SK-MEL-5 (cell line): ENCODE measurements at places on chromosomes 1 and 21.
A peak's percentile ranks its signal among the peaks of the same experiment; 100 is the strongest.

DNA sequence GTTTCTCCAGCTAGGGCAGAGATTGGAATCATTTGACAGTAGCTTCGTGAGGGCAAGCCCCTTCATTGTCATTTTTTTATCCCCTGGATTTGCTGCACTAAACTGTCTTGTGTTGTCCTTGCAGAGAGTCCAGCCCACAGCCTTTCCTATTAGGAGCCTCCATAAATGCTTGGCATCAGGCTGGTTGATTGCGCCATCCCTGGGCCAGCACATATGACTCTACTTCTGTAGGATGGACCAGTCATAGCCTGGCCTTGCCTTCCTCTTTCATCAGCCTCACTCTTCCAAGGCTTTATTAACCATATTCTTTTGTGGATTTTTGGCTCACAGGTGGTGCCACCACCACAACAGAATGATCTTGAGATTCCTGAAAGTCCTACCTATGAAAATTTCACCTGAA, 31.4 kb downstream of the LY9 start:
- no peak for DNase-seq

DNA sequence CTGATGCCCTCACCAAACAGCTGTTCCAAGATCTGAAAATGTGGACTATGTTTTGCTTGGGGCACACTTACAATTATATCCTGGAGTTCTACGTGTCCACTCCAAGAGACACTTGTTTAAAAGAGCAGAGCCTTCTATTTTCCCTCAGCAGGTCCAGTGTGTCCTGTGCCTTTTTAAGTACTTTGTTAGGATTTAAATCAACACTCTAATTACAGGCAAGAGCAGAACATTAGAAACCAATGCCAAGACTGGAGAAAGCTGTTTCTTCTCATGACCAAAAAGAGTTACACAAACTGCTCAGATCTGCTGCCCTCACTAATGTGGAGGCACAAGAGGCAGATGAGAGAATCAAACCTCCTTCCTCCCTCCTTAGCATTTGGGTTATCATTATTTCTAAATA, 452.9 kb downstream of the LMO4 start:
- no peak for DNase-seq

GRCh38 chr1:8263791-8264190, 54.1 kb upstream of the SLC45A1 start:
- DNase-seq, result no peak

DNA sequence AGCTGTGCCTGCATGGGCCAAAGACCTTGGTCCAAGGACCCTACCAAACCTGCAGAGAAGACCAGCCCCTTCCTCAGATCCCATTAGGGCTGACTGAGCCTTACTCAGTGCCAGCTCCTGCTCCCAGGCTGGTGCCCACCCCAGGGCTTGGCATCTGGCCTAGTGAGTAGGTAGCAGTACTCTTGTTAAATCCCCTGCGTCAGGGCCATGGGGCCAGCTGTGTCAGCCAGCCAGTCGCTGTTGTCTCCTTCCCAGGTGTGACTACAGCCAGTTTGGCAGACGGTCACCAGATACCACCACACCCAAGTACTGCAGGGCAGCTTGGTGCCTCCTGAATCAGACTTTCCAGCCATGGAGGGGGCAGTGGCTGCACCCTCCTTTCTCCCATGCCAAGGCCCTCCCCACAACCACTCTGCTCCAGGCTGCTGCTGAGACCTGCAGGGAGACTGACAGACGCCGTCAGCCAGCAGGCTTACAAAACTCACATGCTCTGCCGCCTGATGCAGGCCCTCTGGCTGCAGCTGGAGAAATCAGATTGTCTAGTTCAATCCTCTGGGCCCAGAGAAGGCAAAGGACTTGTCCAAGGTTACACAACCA, 3.0 kb downstream of the TENT5B start:
- peak; percentile 59 for DNase-seq

DNA sequence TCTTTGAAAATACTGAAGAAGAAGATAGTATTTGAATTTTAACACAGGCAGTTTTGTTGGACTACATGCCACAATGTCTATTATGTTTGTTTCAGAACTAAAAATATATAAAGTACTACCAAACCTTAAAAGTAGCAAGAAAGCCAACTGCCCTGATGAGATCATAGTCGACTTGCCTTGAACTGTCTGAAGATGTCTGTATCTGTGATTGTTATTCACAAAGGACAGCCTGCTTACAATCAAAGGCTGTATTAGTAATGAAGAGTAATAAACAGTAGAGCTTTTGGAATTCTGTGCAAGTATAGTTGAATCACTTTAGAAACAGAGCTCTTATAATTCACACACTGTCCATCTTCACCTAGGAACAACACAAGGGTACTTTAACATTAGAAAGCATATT, 228.3 kb downstream of the NCAM2 start:
- DNase-seq, result no peak

GRCh38 chr1:5814046-5814619, 178.1 kb downstream of the NPHP4 start:
- DNase-seq, result no peak

DNA sequence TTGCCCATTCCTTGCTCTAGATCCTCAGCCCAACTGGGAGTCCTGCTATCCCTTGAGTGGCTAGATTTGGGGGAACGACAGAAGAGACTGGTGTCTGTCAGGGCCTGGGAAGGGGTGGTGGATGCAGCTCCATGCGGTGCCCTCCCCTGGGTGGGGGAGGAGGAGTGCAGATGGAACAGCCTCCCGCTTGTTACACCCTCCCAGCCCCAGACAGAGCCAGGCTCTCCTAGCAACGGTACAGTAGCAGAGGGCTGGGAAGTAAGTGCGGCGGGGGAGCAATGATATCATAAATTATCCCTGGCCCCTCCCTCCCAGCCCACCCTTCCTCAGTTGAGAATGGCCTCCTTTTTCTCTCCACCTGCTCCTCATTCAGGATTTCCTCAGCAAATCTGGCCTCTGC, 37.2 kb downstream of the RHBG start:
- no peak for DNase-seq

DNA sequence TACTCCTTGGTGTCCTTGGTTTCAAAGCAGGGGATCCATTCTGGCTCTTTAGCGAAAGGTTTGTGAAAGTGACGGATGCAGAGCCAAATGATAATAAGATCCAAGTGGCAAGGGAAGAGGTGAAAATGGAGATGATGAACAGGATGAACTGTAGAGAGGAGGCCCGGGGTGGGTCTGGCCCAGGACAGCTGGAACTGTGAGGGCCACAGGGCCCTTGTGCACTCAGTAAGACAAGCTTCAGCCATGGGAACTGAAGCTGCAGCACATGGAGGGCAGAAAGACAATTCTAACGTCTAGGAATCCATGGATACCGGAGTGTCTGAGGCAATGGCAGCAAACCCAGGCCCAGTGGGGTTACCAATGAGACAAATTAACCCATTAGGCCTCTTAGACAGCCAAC, 4.8 kb downstream of the KCNA2 start:
- no peak for DNase-seq

- peak; percentile 75 for DNase-seq
Observed at GRCh38 chr1:51519048-51519864, at the start of gene EPS15. Gene EPS15 (minus strand): TSS chr1:51519266. CDS start chr1:51519231, 35 bp downstream.

DNA sequence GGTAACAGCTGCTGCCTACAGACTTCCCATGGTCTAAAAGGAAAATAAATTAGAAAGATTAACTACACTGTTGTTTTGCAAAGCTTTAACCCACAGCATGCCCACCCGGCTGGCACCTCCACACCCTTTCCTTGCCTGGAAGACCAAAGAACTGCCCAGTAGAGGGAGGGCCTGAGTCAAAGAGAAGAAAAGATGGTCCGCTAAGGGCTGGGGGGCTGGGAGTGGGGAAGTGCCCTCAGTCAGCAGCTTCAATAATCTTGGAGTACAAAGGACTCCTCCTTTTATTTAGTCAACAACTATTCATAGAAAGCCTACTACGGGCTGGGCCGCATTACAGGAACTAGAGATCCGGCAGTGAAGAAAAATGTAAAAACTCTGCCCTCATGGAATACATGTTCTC, 40.6 kb downstream of the ERI3 start:
- peak; percentile 22 for DNase-seq

- no peak for DNase-seq
Observed at GRCh38 chr1:227295609-227296008, 22.7 kb downstream of the CDC42BPA start.

DNA sequence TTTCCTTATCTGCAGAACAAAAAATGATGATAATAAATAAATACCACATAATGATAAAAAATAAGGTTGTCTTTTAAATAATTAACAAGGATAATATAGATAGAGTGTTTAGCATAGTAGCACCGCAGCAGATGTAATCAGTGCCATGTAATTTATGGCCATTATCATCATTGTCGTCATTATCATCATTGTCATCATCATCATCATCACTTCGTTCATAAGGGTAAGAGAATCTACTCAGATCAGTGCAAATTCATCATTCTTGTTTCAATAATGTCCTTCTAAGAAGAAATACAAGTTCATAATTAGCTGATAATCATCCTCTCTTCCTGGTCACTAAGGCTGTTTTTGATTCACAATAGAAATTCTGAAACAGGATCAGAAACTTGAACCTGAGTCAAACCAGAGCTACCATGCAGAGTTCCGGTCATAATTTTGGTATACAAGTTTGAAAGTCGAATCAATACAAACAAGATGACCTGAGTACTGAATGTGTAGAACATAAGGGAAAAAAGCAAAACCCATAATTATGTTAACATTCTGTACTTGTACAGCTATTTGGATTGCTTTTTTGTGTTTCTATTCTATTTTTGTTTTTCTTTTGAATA, 172.0 kb downstream of the LRRC40 start:
- DNase-seq, result no peak

GRCh38 chr1:89198491-89199072, at the start of gene GBP4:
Gene GBP4 (minus strand): TSS chr1:89198942. CDS start chr1:89198834, 108 bp downstream.
- DNase-seq, result no peak

DNA sequence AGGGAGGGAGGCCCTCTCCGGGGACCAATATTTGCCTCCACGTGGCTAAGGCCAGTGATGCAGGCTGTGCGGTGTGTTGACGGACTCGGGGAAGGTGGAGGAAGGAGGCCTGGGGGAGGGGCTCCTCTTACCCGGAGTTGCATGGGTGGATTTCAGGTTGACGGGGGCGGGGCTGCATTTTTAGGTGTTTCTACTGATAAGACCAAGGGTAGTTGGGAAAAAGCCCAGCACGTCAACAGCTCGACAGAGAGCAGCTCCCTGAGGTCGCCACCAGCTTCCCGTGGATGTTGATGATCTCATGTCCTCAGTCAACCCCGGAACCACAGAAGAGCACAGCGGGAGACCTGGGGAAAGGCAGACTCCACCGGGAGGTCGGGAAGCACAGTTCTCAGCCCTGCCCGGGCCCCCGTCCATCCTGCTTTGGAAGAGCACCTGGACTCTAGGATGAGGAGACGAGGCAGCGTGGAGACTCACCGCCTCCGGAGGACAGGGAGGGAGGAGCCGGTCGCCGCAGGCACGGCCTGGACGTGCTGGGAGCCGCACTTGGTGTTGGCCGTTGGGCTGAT, 32.9 kb upstream of the COL6A1 start:
- DNase-seq, result no peak

DNA sequence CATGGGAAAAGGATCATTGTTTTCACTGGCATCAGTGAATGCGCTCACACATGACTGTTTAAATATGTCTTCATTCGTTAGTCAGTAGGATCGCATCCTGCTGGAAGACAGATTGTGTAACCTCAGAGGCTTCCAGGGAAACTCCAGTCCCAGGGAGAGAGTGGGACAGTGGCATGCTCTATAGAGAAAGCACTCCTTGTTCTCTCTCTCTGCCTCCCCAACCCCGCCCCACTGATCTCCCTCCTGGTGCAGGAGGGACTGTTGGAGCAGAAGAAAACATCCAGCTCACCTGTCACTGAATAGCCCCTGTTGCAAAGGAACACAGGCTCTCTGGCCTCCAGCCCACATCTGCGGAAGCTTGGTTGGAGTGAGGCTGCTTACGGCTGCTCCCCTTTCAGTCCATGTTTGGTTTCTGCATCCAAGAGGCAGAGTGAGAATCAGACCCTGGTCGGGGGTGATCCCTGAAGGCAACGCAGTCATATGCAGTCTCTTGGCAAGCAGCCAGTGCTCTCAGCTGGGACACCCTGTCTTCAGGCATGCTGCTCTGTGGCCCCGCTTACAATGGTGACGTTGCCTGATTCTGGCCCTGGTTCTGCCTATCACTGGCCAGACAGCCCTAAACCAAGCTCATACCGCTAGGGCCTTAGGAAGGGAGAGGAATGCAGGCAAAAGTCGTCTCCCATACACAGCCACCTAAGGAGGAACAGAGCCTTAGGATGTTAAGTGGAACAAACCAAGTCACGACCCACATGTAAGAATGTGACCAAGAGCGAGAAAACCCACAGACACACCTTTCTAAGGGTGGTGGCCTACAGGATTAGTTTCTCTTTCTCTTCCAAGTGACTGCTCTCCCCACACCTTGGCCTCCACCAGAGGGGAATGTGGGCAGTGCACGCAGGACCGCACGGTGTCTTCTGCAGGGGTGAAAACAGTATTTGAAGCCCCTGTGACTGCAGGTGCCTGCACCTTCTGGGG, 39.7 kb downstream of the BACE2 start:
- peak; percentile 89 for DNase-seq

GRCh38 chr1:69492286-69492685, 75.4 kb upstream of the LRRC7 start:
- no peak for DNase-seq

DNA sequence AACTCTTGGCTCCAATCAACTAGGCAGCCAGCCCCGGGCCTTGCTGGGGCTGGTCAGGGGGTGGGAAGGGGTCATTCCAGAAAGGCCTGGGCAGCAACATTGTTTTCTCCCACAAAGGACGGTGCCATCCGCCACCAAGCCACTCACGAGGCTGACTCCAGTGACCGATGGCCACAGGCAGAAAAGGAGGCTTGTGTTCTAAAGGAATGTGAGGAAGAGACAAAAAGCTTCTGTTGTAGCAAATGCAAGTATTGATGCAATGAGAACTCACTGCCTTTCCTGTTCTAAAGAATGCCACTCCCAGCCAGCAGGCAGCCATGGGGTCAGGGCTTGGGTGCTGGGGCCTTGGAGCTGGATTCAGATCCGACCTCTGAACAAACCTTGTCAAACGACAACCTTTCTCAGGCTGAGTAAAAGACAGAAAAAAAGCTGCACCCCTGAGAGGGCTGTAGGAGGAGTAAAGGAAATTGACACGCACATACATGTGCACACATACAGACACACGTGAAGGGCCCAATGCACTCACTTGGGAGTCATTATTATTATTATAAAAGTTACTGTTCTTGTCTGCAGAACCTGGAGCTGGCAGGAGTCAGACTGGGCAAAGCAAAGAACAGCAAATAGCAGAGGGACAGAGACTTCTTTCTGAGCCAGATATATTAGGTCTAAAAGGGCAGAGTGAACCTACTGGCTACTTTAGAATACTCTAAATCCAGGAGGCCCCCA, 13.9 kb upstream of the PRMT2 start:
- DNase-seq, result peak; percentile 95

GRCh38 chr21:35044770-35045541, 4.1 kb downstream of the RUNX1 start:
- no peak for DNase-seq

GRCh38 chr1:226349801-226350518, 41.0 kb upstream of the LIN9 start:
- DNase-seq, result peak; percentile 14

DNA sequence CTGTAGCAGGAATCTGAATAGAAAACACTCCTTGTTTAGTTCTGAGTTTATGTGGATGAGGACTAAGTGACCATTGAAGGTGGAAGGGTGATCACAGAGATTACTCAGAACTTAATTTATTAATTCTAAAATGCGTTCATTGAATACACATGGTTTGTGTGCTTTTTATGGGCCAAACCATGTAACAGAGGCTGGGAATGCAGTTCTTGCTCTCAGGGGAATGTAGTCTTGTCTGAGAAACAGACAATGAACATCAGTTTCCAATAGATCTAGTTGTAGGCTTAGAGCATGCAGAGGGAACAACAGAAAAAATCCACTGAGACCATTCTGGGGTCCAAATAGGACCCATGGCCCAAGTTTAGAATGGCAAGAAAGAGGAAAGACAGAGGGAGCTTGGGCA, 46.1 kb downstream of the ITSN1 start:
- no peak for DNase-seq

- DNase-seq, result no peak
Observed at GRCh38 chr1:147611021-147611426, 59.3 kb downstream of the ACP6 start.
